Fibroblast of mammary gland (primary cell): ENCODE measurements at places on chromosomes 3 and 15.

- no peak for DNase-seq
Observed at GRCh38 chr3:53170325-53171063, 9.5 kb downstream of the PRKCD start.

GRCh38 chr15:29379647-29380046, 110.0 kb upstream of the NSMCE3 start:
- no peak for DNase-seq

GRCh38 chr15:56244038-56244810, 545 bp upstream of the RFX7 start:
- peak; percentile 80 for DNase-seq

GRCh38 chr3:133759740-133760305, 13.6 kb downstream of the TF start:
- no peak for DNase-seq
